ENCODE measurements at places on chromosomes 1 and 21.
A peak's percentile ranks its signal among the peaks of the same experiment; 100 is the strongest.

- no peak for DNase-seq
Measured at GRCh38 chr1:162972773-162973172, 96.4 kb upstream of the RGS4 start.

DNA sequence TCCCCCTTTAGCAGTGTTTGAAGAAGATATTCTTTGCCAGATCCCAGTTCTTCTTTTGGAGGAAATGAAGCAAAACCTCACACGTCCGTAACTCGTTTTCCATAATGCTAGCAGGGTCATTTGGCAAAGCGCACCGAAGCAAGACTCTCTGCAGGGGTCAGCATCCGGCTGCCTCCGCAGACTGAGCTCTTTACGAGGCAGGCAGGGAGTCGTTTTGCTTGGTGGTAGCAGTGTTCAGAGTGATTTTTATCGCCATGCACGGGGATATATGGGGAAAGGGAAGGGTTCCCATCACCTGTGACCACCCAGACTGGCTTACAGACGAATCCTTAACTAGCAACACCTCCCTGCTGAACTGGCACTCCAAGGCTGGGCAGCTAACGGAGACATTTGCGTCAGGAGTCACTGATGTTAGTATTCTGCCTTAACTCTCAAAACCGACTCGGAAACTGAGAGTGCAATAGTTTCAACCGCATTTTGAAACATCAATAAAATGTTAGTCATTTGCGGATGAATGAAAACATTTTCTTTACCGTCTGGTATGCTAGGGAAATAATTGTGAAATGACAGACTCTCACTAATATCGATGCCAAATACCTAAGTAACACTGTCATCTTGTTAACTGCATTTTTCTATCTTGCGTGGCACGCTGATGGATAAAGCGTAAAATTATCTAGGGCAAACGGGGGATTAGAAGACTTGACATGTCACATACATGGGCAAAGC lies 2.2 kb upstream of the NEGR1 start:
- DNase-seq = peak; percentile 16

GRCh38 chr1:94468708-94469107 lies 50.5 kb downstream of the ABCD3 start:
- DNase-seq = no peak

DNA sequence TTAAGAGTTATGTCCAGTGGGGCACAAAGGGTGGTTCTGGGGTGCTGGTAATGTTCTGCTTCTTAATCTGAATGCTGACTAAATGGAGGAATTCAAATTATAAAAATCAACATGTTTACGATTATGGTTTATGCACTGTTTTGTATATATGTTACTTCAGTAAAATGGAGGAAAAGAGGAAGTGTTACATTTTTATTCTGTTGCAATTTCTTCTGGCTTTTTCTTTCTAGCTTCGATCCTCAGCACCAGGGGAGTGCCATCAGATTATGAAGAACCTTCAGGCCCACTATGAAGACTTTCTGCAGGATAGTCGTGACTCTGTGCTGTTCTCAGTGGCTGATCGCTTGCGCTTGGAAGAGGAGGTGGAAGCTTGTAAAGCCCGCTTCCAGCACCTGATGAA lies 105.5 kb downstream of the MACF1 start:
- no peak for DNase-seq

- no peak for DNase-seq
Measured at GRCh38 chr1:185846672-185847444, 112.7 kb downstream of the HMCN1 start.

- no peak for DNase-seq
Measured at GRCh38 chr1:20386323-20387081, 95.8 kb downstream of the VWA5B1 start.

- no peak for DNase-seq
Measured at GRCh38 chr1:71222668-71223067, 141.8 kb upstream of the ZRANB2 start.

- DNase-seq = no peak
Measured at GRCh38 chr1:192488058-192488457, 87.5 kb upstream of the RGS1 start.

GRCh38 chr1:41534181-41535076 lies 49.9 kb upstream of the EDN2 start:
- DNase-seq = no peak

Data from GM20000 (cell line).